NCI-H460 (cell line): ENCODE measurements at places on chromosomes 6 and 20. TPM values are rescaled to one million over a fixed set of nuclear protein-coding genes. Genes with fewer than 3 reads are reported as not detected.

GRCh38 chr20:20744170-20744725, 31.8 kb upstream of the RALGAPA2 start:
- no peak for DNase-seq

SLC44A4 gene
- 0.07 TPM in 1 of 2 replicates, not detected in the other for total RNA-seq

GRCh38 chr6:30006170-30007131, 54.6 kb upstream of the POLR1H start:
- DNase-seq, result no peak

DUSP15 gene
- total RNA-seq, result not detected in 2 replicates

- no peak for DNase-seq
Measured at GRCh38 chr6:148370176-148370575, 27.5 kb downstream of the SASH1 start.

GRCh38 chr20:36285746-36286447, 20.2 kb upstream of the DLGAP4 start:
- no peak for DNase-seq

DNA sequence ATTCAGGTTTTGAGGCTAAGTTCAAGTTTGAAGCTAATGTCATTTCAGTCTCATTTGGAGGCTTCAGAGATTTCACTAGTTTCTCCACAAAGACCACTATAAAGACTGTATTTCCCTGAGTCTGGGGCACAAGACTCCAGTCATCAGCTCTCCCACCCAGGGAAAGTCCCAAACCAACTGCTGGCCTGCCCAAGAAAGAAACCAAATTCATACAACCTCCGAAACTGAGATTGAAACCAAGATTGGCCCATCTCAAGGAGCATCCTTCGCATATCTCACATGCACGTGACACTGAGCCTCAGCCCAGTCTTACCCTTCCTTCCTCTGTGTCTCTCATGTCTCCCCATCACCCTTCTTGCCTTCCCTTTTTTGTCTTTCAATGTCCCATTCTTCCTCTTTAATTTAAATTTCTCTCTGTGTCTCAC, 3.5 kb upstream of the LTA start:
- DNase-seq, result no peak

- DNase-seq, result no peak
Measured at GRCh38 chr20:50053362-50054230, 59.4 kb downstream of the UBE2V1 start.

GRCh38 chr6:109296452-109296851, 85.8 kb downstream of the CD164 start:
- DNase-seq, result no peak

TINAG gene
- not detected in 2 replicates for total RNA-seq

DNA sequence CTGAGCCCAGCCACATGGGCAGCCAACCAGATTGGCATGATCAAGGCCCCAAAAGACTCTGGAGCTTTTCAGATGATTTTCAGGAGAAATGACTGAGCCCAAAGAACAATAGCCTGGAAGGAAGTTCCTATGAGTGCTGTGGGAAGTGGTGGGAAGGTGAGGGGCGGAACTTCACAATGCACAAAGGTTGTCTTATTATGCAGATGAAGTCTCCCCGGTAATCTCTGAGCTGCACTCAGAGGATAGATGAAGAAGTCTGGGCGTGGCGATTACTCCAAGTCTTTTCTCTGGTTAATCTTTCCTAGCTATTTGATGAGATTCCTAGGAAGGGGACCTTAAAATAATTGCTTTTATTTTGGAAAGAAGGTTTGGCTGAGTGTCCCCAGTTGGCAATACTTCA, 36.9 kb downstream of the LBP start:
- no peak for DNase-seq

GRCh38 chr6:111692327-111693164, 86.9 kb upstream of the TRAF3IP2 start:
- DNase-seq, result no peak

DNA sequence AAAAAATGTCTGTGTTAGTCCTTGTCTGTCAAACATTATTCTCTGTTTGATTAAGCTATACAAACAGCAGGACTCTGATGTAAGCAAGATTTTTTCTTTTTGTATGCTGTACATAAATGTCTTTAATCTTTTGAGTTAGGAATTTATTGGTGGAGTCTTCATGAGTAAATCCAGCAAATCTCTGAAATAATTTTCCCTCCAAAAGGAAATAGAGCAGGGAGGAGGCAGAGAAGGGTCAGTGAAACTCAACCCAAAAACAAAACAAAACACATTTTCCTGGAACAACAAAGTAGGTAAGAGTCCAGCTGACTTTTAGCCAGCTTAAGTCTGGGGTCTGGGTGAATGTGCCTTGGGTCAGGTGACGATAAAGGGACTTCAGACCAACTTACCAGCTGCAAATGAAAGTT, 113.7 kb downstream of the FOXA2 start:
- no peak for DNase-seq

DNA sequence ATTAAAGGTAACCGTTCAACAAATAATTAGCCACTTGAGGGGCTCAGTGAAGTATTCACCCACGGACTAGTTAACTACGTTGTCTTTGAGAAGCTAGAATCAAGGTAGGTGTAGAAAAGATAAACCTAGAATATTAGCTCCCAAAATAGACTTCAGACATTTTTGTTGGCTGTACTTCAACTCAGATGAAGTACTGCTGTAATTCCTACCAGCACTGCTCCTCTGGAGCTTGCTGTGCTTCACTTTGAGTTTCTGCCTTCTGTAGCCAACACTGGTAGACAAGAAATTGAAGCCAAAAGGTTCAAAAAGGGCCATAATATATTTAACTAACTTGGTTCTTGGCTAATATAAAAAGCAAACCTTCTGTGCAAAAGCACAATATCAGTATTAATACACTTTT, 18.8 kb upstream of the SDHAF4 start:
- DNase-seq, result no peak

DNA sequence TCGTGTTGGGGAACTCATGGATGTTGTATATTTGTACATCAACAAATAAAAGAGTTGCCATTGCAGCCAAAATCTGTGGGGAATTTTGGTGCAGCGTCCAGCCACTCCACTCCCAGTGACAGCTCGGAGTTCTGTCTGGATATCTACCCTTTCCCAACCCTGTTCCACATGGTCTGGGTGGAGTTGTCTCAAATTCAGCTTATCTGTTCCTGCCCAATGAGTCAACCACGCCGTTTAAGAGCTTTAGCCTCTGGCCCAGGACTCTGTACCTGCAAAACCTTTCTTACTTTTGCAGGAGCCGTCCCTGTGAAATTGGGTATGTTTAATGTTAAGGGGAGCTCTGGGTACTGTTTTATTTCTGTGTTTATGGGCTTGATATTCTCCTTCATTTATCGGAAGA, 33.9 kb upstream of the OVOL2 start:
- DNase-seq, result no peak

PRRC2A gene
- 68.9 and 72.2 TPM in 2 replicates for total RNA-seq

GRCh38 chr20:870758-871157, 37.2 kb downstream of the FAM110A start:
- no peak for DNase-seq

DNA sequence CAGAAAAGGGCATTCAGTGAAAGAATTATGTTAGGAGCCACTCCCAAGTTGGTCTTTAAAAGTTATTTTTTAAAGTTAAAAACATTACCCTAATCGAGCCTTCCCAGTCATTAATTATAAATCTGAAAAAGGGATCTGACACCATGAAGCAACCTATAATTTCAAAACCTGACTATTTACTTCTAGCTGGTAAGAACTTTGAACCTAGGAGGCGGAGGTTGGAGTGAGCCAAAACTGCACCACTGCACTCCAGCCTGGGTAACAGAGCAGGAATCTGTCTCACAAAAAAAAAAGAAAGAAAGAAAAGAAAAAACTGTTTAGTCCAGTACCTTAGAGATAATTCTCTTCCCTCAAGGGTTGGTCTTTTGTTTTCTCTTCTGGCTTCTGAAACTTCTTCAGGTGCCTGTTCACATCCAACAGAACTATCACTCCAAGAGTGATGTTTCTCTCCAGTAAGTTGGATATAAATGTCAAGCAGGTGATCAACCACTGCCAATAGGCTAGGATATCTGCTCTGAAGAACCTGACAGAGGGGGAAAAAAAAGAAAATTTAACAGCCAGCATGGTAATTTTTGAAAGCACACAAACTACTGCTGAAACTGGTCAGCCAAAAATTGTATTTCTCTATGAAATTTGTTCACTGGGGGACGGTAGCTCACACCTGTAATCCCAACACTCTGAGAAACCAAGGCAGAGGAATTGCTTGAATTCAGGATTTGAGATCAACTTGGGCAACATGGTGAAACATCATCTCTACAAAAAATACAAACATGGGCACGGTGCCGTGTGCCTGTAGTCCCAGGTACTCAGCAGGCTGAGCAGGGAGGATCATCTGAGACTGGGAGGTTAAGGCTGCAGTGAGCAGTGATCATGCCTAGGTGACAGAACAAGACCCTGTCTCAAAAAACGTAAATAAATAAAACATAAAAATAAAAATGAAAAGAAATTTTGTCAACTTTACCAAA, 38.2 kb downstream of the MDN1 start:
- DNase-seq, result no peak

GRCh38 chr6:108164815-108165706, 761 bp upstream of the NR2E1 start:
- no peak for DNase-seq

RSPO4 gene
- total RNA-seq, result not detected in 2 replicates

ADGRF5 gene
- total RNA-seq, result 0.05 TPM in 1 of 2 replicates, not detected in the other

GRCh38 chr6:153207006-153207405, 75.9 kb upstream of the RGS17 start:
- no peak for DNase-seq

- DNase-seq, result no peak
Measured at GRCh38 chr6:57434944-57435343, 117.5 kb downstream of the PRIM2 start.

DNA sequence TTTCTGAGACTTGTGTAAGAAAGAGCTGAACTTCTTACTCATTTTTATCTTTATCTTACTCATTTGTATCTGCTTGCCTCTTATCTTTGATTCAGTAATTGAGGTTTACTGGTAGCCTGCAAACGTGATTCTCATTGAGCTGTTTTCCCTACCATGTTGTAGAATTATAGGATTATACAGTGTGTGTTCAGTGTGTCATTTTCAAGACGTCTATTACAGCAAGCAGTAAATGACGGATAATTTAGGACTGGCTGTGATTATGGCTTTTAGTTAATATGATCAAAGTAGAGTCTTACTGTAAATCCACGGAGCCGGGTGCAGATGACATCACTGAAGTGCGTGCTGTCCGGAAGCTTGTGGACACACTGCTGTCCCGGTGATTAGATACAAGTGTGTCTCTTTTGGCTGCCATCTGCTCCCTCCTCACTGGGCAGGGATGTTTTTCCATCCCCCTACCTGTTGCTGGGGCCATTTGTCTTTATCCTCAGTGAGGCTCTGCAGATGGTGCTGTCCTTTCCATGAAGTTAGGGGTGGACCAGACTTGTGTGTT, 6.0 kb downstream of the NELFCD start:
- DNase-seq, result no peak

DNA sequence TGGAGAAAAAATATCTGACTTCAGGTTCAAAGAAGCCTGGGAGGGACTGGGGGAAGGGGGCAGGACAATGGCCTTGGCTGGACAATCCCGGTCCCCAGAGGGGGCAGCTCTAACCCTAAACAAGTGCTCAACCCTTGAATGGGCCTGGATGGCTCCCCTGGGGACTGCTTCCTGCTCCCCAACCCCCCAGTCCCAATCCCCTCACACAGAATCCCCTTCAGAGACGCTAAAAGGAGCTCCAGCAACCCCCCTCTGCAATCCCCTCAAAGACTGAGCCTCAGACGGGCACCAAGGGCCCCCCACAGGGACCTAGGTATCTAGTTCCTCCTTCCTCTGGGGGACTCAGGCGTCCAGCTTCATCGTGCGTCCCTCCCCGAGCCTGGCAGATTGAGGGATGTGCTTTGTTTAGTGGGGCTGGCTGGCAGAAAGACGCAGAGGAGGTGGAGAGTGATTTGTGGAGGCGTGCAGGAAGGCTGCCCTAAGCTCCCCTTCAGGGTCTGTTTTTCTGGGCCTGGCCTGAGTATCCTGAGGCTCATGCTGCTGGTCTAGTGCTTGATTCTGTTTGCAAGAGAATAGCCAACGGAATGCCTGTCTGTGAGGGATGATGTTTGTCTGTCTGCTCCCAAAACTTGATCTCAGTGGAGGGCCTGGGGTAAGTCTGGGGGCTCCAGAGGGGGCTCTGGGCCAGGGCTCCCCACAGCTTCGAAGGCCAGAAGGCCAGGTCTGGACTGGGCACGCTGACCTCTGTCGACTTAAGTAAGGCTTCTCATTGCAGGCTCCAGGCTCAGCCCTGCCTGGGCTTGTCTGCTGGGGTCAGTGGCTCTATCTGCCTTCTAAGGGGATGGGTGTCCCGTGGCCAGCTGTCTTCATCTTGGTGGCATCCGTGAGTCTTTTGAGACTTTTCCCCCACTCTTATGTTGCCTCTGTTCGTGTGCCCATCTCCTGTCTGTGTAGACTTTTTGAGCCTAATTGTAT, 1.7 kb upstream of the POU5F1 start:
- no peak for DNase-seq

FRK gene
- total RNA-seq, result 6.4 and 6.9 TPM in 2 replicates

TAAR2 gene
- total RNA-seq, result not detected in 2 replicates

GRCh38 chr6:159902620-159903019, 11.8 kb downstream of the MAS1 start:
- DNase-seq, result no peak
